ENCODE measurements at places on chromosomes 13 and 19.

GRCh38 chr13:35592457-35592856 is 116.0 kb upstream of the MAB21L1 start:
- no peaks in the 10 kb centered on the region for H3K36me3 ChIP-seq
- no peak overlapping the region for H3K4me3 ChIP-seq
- H3K4me1 ChIP-seq: no peaks in the 10 kb centered on the region

DNA sequence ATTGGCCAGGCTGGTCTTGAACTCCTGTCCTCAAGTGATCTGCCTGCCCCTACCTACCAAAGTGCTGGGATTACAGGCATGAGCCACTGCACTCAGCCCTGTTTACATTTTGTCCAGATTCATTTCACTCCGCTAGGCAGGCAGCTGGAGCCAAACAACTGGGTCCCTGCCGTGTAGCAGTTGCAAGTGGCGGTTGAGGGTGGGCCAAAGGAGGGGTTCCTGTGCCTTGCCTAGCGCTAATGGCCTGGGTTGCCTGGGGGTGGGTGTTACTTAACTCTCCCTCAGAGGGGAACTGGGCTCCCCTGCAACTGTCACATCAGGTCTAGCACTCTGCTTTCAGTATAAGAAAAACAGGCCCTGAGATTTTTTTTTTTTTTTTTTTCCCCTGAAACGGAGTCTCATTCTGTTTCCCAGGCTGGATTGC is 7.4 kb downstream of the ACP5 start:
- no peak for DNase-seq
- no peaks in the 10 kb centered on the region for H3K4me1 ChIP-seq
- no peak overlapping the region for H3K4me3 ChIP-seq
- no peaks in the 10 kb centered on the region for H3K27me3 ChIP-seq

DNA sequence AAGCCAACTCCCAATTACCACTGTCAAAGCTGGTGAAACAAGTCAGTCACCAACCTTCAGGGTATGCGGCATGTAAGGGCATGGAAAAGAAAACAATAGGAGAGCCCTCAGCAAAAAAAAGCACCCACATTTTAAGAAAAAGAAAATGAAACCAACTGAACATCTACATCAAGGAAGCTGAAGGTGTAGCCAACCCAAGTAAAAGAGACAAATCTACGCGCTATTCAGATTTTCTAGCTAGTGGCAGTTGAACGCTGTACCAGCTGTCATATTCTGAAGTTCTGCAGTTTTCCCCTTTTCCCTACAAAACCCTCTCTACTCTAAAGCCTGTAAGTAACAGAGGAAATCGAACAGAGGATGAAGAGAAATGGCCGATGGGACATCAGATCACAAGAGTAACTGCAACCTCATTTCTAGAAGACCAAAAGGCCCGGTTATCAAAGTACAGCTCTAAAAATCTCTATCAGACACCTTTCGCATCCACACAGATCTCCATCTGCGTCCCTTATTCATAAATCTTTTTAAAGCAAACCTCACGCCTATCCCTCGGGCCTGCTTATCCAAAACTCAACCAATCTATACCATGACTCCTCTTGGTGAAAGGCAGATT is 1.4 kb downstream of the MYCBP2 start:
- no peaks in the 10 kb centered on the region for H3K36me3 ChIP-seq
- no peak for DNase-seq
- peaks cover 51% of the 10 kb centered on the region for H3K4me1 ChIP-seq
- H3K27ac ChIP-seq: no peak overlapping the region

DNA sequence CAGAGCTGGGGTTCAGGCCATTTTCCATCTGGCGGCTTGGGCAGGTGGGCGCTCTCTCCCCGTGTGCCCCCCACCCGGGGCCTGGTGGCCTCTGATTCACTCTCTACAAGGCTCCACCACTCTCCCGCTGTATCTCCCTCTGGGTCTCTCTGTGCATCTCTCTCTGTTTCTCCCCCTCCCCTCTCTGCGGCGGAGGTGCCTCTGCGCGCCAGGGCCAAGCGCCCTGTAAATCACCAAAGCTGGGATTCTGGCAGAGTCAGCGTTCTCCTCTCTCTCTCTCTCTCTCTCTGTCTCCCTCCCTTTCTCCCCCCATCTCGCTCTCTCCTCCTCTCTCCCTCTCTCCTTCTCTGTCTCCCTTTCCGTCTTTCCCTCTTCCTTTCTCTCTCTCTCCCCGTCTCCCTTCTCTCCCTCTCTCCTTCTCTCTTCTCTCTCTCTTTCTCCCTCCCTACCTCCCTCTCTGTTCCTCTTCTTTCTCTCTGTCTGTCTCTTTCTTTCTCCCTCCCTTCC is 3.9 kb downstream of the NFIC start:
- no peak for DNase-seq
- no peak overlapping the region for H3K4me3 ChIP-seq
- peaks cover 37% of the 10 kb centered on the region for H3K4me1 ChIP-seq
- H3K27ac ChIP-seq: no peak overlapping the region
- no peaks in the 10 kb centered on the region for H3K36me3 ChIP-seq
- H3K27me3 ChIP-seq: no peaks in the 10 kb centered on the region

DNA sequence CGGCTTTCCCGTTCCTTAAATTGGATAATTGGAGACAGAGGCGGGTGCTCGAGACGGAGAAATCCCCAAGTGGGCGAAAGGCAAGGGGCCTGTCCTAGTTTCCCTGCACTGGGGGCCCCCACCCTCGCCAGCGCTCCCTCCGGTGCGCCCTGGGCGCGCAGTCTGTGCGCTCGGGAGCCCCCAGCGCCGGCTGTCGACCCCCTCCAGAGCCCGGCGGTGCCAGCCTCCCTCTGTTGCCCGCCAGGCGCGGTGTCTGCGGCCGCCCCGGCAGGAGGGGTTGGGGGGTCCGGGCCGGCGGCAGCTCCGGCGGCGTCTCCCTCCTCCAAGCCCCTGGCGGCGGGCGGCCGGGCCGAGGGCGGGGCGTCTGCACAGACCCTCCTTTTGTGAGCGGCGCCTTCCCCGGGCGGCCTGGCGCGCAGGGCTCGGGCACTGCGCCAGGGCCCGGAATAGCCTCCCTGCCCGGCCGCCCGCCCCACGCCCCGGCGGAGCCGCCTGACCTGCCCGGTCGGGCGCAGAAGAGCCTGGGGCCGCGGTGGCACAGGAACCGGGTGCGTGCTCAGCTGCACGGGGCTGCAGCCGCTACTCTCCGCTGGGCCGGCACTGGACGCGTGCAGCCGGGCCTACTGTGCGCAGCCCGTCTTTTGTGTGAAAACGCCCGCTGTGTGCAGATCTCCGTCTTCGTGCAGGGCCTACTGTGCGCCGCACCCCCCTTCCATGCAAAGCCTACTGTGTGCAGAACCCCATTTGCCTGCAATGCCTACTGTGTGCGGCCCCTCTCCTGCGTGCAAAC is 13.2 kb downstream of the GADD45B start:
- no peak overlapping the region for H3K27ac ChIP-seq
- H3K27me3 ChIP-seq: peaks cover 46% of the 10 kb centered on the region
- H3K4me1 ChIP-seq: peaks cover 46% of the 10 kb centered on the region
- no peak for DNase-seq
- H3K36me3 ChIP-seq: no peaks in the 10 kb centered on the region
- H3K4me3 ChIP-seq: peak overlapping the region; percentile 62

GRCh38 chr13:49373716-49374115 is 70.1 kb downstream of the CAB39L start:
- no peak overlapping the region for H3K4me3 ChIP-seq
- no peaks in the 10 kb centered on the region for H3K36me3 ChIP-seq
- peak; percentile 14 for DNase-seq
- no peak overlapping the region for H3K27ac ChIP-seq
- peaks cover 31% of the 10 kb centered on the region for H3K4me1 ChIP-seq

DNA sequence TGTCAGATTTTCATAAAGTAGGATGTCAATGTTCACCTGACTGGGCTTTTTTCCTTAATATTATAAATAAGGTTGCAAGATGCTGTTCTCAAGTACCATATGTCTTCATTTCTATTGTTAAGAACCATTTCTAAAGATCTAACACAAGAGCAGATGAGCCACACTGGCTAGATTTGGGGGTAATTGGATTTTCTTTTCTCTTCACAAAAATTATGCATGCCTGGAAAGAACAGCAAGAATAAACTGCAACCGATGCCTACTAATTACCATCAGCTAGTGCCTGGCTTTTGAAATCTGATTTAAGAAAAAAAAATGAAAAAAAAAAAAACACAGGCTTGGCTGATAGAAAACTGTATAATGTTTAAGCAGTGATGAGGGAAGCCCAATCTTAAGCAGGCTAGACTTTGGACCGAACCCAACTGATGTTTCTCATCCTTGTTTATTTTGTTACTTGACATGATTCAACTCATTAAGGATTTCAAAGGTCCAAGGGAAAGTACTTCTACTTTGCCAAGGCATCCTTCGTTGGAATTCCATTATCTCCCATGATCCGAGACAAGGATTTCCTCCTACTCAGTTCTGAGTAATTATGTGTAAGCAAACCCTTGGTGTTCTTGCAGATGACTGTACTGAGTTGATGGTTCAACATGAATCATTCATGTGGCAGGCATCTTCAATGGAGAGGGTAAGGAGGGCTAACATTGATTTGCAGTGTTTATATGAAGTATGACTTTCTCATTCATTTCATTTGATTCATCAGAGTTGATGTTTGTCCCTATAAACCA is 300.5 kb downstream of the SPRY2 start:
- no peak overlapping the region for H3K27ac ChIP-seq
- no peaks in the 10 kb centered on the region for H3K36me3 ChIP-seq
- no peak overlapping the region for H3K4me3 ChIP-seq
- no peaks in the 10 kb centered on the region for H3K4me1 ChIP-seq
- no peak for DNase-seq
- no peaks in the 10 kb centered on the region for H3K27me3 ChIP-seq

GRCh38 chr19:19520989-19521388 is 5.0 kb downstream of the NDUFA13 start:
- H3K4me3 ChIP-seq: no peak overlapping the region
- no peaks in the 10 kb centered on the region for H3K27me3 ChIP-seq
- H3K36me3 ChIP-seq: peaks cover 20% of the 10 kb centered on the region
- no peak overlapping the region for H3K27ac ChIP-seq

DNA sequence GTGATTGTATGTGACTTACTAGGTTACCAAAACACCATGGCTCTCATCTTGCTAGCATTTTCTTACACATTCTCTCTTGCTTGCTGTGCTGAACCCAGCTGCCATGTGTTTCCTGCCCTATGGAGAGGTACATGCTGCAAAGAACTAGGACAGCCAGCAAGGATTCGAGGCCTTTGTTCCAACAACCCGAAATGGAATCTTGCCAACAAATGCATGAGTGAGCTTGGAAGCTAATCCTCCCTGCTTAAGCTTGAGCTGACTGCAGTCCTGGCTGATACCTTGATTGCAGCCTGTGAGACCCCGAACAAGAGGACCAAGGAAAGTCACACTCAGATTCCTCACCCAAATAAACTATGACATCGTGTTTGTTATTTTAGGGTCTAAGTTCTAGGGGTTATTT is 651.2 kb downstream of the SLITRK6 start:
- no peak overlapping the region for H3K27ac ChIP-seq
- no peaks in the 10 kb centered on the region for H3K27me3 ChIP-seq
- H3K36me3 ChIP-seq: no peaks in the 10 kb centered on the region
- peak; percentile 1 for DNase-seq

GRCh38 chr13:89897681-89898080 is 1449.8 kb upstream of the MIR17HG start:
- no peaks in the 10 kb centered on the region for H3K36me3 ChIP-seq
- no peaks in the 10 kb centered on the region for H3K27me3 ChIP-seq
- H3K27ac ChIP-seq: no peak overlapping the region
- no peak for DNase-seq
- no peak overlapping the region for H3K4me3 ChIP-seq

DNA sequence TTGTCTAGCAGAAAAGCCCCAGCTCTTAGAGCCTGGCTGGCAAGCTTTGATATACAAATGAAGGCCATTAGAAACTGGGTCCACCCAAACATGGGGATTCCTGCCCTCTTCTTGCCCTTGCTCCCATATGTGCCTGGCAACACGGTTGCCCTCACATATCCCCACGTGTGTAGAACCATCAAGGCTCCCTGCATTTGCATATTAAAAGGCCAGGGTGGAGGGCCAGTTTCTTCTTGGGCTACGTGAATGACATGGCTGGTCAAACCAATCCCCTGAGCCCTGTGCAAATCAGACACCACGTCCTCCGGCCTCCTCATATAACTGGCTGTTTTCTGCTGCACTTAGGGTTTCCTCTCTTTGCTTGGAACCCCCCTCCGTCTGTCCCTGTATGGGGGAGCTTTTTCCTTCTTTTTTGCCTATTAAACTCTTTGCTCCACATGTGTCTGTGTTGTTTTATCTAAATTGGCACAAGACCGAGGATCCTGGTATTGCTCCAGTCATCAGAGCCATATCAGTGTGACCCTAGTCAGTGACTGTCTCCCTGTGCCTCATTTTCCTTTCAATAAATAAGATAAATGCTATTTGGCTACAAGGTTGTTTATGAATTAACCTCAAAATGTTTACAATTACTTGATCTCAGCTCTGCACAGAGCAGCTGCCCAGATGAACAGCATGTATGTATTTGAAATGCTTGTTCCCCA is 30.3 kb upstream of the CEACAM1 start:
- peaks cover 88% of the 10 kb centered on the region for H3K4me1 ChIP-seq
- no peak overlapping the region for H3K27ac ChIP-seq
- H3K4me3 ChIP-seq: no peak overlapping the region
- peaks cover 7% of the 10 kb centered on the region for H3K27me3 ChIP-seq
- no peak for DNase-seq

DNA sequence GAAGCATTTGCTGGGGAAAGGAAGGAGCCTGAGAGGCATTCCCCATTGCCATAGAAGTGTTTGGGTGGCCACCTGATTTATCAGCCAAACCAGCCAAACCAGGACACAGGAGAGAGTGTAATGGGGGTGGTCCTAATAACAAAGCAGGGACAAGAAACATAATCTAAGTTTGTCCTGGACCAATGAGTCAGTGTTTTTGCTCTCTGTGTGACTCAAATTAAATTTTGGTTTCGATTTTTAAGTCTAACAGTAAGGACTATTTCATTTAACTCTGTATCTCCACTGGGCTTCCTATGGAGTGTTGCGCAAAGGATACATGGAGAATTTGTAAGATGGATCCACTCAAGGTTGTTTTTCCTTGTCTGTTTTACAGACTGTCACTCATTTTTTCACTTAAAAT is 19.5 kb upstream of the TRPC4 start:
- no peaks in the 10 kb centered on the region for H3K4me1 ChIP-seq
- no peaks in the 10 kb centered on the region for H3K27me3 ChIP-seq
- DNase-seq: no peak
- no peaks in the 10 kb centered on the region for H3K36me3 ChIP-seq

GRCh38 chr19:18073197-18073596 is 13.5 kb downstream of the IL12RB1 start:
- peaks cover 26% of the 10 kb centered on the region for H3K27me3 ChIP-seq
- H3K4me3 ChIP-seq: no peak overlapping the region
- no peak overlapping the region for H3K27ac ChIP-seq
- no peak for DNase-seq
- H3K36me3 ChIP-seq: no peaks in the 10 kb centered on the region

Data from HepG2 (cell line).